A549 treated with ZK216348 at 1 μM for 4 hours (cell line): ENCODE measurements at places on chromosomes 5 and 9. TPM values are rescaled to one million over a fixed set of nuclear protein-coding genes. Genes with fewer than 3 reads are reported as not detected.

Gene SH3GL2
- total RNA-seq: 0.05 to 0.21 TPM (median 0.13 TPM) in 3 of 5 replicates, not detected in the others

Gene CYLC2
- not detected in 5 replicates for total RNA-seq

Gene ITGA2
- 11.7 to 21.3 TPM (median 17.2 TPM) in 5 replicates for total RNA-seq

Gene PCDH12
- total RNA-seq: 0.02 TPM in 1 of 5 replicates, not detected in the others

Gene PAEP
- 0.20 to 0.41 TPM in 2 of 5 replicates, not detected in the others for total RNA-seq

Gene SH3PXD2B
- total RNA-seq: 12.4 to 18.8 TPM (median 17.8 TPM) in 5 replicates

Gene IFNK
- not detected in 5 replicates for total RNA-seq

Gene ADAM19
- total RNA-seq: 10.0 to 14.6 TPM (median 13.7 TPM) in 5 replicates

Gene GLDC
- 13.6 to 14.5 TPM (median 14.1 TPM) in 5 replicates for total RNA-seq

Gene OR1J4
- not detected in 5 replicates for total RNA-seq

Gene PSMB7
- total RNA-seq: 291 to 385 TPM (median 323 TPM) in 5 replicates
